Activated naive CD8-positive, alpha-beta T cell treated with anti-CD3 and anti-CD28 coated beads, Interleukin-2, amount 10 ng/mL, durations not matched to agents 7 days and 5 days (primary cell): ENCODE measurements at places on chromosomes 12 and 14.
A peak's percentile ranks its signal among the peaks of the same experiment; 100 is the strongest.

- no peak overlapping the region for H3K4me3 ChIP-seq
- no peaks in the 10 kb centered on the region for H3K27me3 ChIP-seq
- no peak for DNase-seq
- H3K36me3 ChIP-seq: no peaks in the 10 kb centered on the region
These were observed 624.8 kb upstream of the TMEM132C start for GRCh38 chr12:127642208-127642607.

- H3K27me3 ChIP-seq: peaks cover 52% of the 10 kb centered on the region
- H3K27ac ChIP-seq: no peak overlapping the region
- H3K4me3 ChIP-seq: no peak overlapping the region
- H3K4me1 ChIP-seq: peaks cover 1% of the 10 kb centered on the region
These were observed 1086.9 kb downstream of the TMEM121 start for GRCh38 chr14:106613256-106613655.

DNA sequence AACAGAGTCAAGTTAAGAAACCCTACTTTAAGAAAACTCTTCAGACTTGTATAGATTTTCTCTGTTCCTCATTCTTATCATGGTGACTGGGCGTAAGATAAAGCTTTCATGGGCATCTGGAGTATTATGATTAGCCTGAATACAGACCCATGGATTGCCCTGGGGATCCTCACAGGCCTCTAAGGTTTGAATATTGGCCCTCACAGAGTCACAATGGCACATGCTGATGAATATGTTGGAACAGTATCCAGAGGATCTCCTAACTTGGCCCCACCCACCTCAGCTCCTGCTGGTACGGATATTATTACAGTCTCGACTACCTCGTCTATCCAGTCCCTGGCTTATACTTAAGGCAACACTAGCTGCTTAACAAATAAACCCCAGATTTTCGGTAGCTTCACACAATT, 8.1 kb downstream of the OSBPL8 start:
- H3K27ac ChIP-seq: no peak overlapping the region
- no peaks in the 10 kb centered on the region for H3K27me3 ChIP-seq
- H3K36me3 ChIP-seq: peaks cover 35% of the 10 kb centered on the region
- DNase-seq: no peak
- no peak overlapping the region for H3K4me3 ChIP-seq
- H3K4me1 ChIP-seq: peaks cover 59% of the 10 kb centered on the region

DNA sequence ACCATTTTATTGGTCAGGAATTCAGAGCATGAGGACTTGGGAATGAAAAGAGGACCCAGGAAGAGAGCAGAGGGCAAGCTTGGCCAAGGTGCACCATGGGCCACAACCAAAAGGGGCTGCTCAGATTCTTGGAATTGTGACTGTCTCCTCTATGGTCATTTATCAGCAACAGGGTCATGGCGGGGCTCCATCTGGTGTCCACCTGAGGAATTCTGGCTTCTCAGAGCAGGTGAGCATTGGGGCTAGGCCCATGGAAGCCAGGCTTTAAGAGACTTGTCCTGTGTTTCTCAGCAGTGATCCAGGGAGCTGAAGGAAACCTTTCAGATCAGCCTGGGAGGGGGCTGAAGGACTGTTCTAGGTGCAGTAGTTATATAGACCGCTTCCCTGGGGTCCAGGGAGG, 2.6 kb upstream of the RIN3 start:
- peak; percentile 26 for DNase-seq
- H3K27ac ChIP-seq: no peak overlapping the region
- H3K4me1 ChIP-seq: peaks cover 26% of the 10 kb centered on the region
- peaks cover 4% of the 10 kb centered on the region for H3K36me3 ChIP-seq
- no peaks in the 10 kb centered on the region for H3K27me3 ChIP-seq
- H3K4me3 ChIP-seq: no peak overlapping the region

GRCh38 chr12:125110641-125111360, 45.6 kb downstream of the AACS start:
- no peak overlapping the region for H3K27ac ChIP-seq
- H3K36me3 ChIP-seq: peaks cover 23% of the 10 kb centered on the region
- no peaks in the 10 kb centered on the region for H3K27me3 ChIP-seq

DNA sequence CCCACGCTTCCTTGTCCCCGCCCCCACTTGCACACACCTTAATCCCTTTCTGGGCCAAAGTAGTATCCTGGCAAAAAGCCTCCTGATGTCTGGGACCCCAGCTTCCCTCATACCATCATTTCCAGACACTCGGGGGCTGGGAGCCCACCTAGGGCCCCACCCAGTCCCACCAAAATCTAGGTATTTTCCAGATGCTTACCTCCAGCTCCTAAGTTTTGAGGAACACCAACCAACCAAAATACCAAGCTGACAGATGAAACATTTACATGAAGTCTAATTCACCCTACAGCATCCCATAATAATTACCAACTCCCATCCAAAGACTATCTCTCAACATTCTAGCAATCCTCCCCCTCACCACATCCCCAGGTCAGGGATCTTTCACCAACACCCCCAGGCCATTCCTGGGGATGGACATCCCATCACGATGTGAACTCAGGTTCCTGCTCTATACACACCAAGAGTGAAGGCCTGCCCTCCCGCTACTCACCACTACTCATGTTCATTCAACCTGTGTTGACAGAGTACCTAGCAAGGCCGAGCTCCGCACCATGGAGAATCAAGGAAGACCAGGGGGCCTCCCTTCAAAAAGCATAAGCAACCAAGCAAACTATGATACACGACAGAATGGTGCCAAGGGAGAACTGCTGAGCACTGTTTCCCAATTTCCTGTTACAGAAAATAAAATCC, 1.6 kb upstream of the CHD4 start:
- no peak overlapping the region for H3K27ac ChIP-seq
- peaks cover 13% of the 10 kb centered on the region for H3K36me3 ChIP-seq
- H3K4me1 ChIP-seq: peaks cover 46% of the 10 kb centered on the region
- H3K4me3 ChIP-seq: no peak overlapping the region
- DNase-seq: peak; percentile 67

DNA sequence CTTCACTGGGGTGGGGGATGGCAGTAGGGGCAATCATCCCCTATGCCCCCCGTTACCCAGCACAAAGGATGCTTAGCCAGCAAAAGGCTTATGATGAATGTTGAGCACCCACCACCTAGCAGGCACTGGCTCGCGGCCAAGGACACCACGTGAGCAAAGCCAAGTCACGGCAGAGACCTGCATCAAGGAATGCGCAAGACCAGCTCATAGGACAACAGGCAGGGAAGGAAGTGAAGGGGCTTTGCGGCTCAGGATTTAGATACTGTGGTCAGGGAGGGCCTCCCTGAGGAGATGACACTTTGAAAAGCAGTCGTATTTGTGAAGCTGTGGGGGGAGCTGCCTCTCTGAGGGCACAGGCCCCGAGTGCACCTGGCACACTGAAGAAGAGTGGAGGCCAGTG, 32.8 kb downstream of the SH2B3 start:
- H3K4me3 ChIP-seq: peak overlapping the region; percentile 61
- H3K36me3 ChIP-seq: peaks cover 15% of the 10 kb centered on the region
- H3K27ac ChIP-seq: peak overlapping the region; percentile 97
- H3K4me1 ChIP-seq: peaks cover 88% of the 10 kb centered on the region
- H3K27me3 ChIP-seq: no peaks in the 10 kb centered on the region

- H3K36me3 ChIP-seq: no peaks in the 10 kb centered on the region
- H3K4me3 ChIP-seq: no peak overlapping the region
- peaks cover 2% of the 10 kb centered on the region for H3K4me1 ChIP-seq
- H3K27ac ChIP-seq: no peak overlapping the region
These were observed 232.5 kb upstream of the RTL1 start for GRCh38 chr14:101135796-101136742.

DNA sequence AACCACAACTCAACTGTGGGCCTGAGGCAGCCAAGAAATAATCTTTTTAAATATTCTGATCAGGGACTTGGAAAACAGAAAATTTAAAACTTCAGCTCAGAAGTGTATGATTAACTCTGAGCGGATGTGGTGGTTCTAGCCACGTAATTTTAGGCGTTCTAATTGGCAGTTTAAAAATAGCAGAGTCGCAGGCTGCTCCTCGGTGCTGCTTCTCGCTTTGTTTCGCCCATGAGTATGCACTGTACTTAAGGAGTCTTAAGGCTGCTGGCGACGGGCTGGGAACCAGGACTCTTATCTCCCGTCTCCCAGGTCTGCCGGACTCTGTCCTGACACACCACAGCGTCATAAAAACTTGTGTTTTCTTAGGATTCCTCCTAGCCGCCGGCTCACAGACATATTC, 113.4 kb upstream of the PELI2 start:
- H3K36me3 ChIP-seq: no peaks in the 10 kb centered on the region
- peak overlapping the region; percentile 54 for H3K4me3 ChIP-seq
- DNase-seq: peak; percentile 35

GRCh38 chr12:54082397-54082892, 28.8 kb downstream of the HOXC4 start:
- peak; percentile 52 for DNase-seq
- H3K27me3 ChIP-seq: peaks cover 9% of the 10 kb centered on the region
- H3K36me3 ChIP-seq: peaks cover 3% of the 10 kb centered on the region
- H3K4me1 ChIP-seq: peaks cover 22% of the 10 kb centered on the region

DNA sequence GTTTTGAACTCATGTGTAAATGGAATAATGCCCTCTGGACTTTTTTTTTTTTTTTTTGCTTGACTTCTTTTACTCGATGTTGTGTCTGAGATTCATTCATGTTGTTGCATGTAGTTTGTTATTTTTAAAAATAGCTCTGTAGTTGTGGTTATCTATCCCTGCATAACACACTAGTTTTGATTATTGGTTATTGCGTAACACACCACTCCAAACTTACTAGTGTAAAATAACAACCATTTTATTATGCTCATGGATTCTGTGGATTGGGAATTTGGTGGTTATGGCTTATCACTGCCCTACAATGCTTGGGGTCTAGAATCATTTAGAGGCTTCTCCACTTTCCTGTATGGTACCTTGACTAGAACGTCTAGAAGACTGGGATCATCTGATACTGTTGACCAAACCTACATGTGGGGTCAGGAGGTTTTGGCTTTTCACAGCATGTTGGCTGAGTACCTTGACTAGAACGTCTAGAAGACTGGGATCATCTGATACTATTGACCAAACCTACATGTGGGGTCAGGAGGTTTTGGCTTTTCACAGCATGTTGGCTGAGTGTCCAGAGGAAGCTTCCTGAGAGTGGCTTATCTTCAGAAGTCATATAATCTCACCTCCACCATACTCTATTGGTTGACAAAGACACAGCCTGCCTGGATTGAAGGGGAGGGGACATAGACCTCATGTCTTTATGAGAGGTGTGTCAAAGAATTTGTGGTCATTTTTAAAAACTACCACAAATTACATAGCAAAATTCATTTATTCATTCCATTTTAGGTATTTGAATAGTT, 11.6 kb downstream of the VRK1 start:
- H3K4me1 ChIP-seq: peaks cover 25% of the 10 kb centered on the region
- H3K36me3 ChIP-seq: peaks cover 31% of the 10 kb centered on the region
- H3K27me3 ChIP-seq: no peaks in the 10 kb centered on the region
- DNase-seq: no peak
- H3K4me3 ChIP-seq: no peak overlapping the region

DNA sequence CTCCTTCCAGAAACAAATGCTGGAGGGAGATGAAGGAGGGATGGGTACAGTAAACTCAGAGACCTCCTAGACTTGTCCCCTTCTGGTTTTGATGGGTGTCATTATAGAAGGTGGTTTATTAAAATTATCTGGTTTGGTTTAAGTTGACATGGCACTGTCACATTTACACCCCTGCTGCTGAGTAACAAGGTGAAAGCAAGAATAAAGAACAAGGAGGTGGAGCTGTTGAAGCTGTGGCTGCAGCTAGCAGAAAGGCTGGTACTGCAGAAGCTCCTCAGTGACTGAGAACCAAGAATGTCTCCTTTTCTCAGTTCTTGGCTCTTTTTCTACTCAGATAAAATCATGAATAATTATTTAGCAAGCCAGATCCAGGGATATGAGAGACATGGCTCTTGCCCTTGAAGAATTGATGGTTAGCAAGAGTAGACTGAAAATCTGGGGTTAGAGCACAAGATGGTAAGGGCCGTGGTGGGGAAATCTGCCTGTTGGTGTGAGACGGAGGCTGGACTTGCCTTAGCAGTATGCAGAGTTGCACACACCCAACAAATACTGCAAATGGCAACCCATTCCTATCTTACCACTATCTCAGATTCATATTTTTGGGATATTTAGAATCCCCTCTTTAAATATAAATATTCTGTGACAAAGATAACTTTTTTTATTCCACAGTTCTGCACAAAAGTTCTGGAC, at the start of gene GZMH:
Gene GZMH, minus strand, starts transcription at position 31 of the 690 bp plus-strand sequence. CDS start 72 bp downstream, outside the sequence.
- peaks cover 10% of the 10 kb centered on the region for H3K36me3 ChIP-seq
- peaks cover 69% of the 10 kb centered on the region for H3K4me1 ChIP-seq
- no peak for DNase-seq
- H3K27ac ChIP-seq: peak within 1 kb of the TSS; percentile 97
- no peaks in the 10 kb centered on the region for H3K27me3 ChIP-seq

- peak overlapping the region; percentile 73 for H3K27ac ChIP-seq
- no peak for DNase-seq
- H3K4me1 ChIP-seq: peaks cover 43% of the 10 kb centered on the region
- peak overlapping the region; percentile 84 for H3K4me3 ChIP-seq
- H3K36me3 ChIP-seq: peaks cover 43% of the 10 kb centered on the region
These were observed 4.8 kb downstream of the ARHGAP9 start for GRCh38 chr12:57474862-57475261.

DNA sequence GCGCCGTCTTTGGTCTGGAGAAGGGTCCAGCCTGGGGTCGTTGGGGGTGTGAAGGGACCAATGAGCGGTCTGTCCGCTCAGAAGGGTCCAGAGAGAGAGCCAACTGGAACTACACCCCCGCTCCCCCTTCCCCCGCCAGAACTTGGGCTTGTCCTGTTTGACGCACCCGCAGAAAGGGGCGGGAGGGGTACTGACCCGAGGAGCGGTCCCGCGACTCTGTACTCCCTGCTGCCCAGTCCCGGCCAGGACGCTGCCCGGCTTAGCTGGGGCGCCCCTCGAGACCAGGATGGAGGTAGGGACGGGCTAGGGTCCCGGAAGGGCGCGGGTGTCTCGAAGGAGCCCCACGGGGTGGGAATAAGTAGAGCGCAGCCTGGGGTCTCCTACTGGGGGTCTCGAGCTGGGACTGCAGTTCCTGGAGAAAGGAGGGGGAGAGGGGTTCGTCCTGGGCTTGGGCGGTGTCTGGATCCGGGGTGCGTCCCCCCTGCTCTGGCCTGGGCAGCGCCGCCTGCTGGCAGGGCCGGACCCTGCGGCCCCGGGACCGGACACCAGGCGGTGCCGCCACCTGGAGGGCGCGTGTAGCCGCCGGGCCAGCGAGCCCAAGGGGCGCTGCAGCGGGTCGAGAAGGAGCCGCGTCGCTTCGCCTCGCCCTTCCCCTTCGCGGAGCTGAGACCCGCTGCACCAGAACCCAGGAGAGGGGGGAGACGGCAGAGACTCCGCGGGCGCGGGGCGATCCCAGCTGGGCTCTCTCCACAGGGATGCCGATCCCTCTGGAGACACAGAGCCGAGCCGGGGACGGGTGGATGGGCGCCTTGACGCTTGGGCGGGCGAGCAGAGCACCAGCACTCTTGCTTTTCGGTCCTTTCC, 3.8 kb upstream of the CACNB3 start:
- H3K27ac ChIP-seq: peak overlapping the region; percentile 79
- peaks cover 4% of the 10 kb centered on the region for H3K36me3 ChIP-seq
- DNase-seq: peak; percentile 94
- peaks cover 24% of the 10 kb centered on the region for H3K4me1 ChIP-seq
- peaks cover 33% of the 10 kb centered on the region for H3K27me3 ChIP-seq
- peak overlapping the region; percentile 94 for H3K4me3 ChIP-seq

GRCh38 chr12:60066655-60067054, 470.8 kb downstream of the SLC16A7 start:
- DNase-seq: no peak
- no peaks in the 10 kb centered on the region for H3K27me3 ChIP-seq
- no peak overlapping the region for H3K4me3 ChIP-seq
